ENCODE measurements at places on chromosomes 4 and X.

DNA sequence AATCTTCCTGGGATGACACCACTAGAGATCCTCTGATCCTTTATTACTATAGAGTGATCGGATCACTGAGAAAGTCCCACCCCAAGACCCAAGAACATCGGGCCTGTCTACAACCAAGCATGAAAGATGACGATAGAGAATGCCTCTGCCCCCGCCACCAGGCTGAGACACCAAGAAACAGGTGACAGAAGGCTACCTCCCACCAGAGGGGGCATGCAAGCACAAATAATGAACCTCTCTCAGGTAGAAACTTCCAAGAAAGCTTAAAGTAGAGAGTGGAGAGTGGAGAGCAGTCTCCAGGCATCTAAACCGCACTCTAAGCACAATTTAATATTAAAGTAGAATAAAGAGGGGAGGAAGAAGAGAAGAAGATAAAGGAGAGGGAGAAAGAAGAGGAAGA lies 402.6 kb downstream of the INPP4B start:
- DNase-seq, result no peak

DNA sequence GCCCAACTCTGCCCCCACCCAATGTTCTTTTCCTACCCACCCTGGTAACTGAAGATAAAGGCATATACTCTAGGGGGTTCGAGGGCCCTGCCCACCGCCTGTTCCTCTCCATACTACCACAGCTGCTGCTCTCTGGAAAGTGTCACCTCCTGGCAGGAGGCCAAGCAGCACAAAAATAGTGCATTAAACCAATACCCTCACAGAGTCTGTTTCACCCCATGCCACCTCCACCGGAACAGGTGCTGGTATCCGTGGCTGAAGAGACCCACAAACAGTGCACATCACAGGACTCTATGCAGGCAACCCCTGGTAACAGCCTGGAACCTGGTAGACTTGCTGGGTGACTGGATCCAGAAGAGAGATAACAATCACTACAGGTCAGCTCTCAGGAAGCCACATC lies 85.1 kb upstream of the CTSO start:
- no peak for DNase-seq

- DNase-seq, result no peak
Observed at GRCh38 chr4:86596807-86597206, 2.7 kb downstream of the PTPN13 start.

DNA sequence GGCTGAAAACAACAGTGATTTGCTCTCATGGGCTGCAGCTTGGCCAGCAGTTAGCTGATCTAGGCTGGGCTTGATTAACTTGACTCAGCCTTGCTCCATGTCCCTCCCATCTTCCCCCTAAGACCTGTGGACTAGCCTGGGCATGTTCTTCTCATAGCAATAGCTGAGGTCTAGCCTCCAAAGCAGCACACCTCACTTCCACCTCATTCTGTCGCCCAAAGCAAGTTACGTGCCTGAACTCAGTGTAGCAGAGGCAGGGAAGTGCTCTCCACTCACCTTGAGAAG lies 62.2 kb downstream of the EVC start:
- DNase-seq, result no peak

DNA sequence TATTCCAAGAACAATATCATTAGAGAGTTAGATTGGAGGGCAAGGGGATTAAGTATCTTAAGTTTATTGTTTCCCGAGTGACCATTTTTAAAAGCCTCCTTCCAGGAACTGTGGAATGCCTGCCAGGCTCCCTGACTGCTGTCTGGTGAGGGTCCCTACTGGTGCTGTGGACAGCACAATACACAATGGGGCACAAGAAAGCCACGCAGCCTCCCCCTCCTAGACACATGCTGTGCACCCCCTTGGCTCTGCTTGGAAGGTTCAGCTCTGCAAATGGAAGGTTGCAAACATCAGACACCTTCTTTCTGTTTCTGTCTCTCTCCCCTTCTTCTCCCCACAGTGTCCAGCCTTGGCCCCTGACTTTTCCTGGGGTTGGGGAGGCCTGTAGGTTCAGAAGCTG lies 153.2 kb downstream of the SHROOM3 start:
- no peak for DNase-seq

DNA sequence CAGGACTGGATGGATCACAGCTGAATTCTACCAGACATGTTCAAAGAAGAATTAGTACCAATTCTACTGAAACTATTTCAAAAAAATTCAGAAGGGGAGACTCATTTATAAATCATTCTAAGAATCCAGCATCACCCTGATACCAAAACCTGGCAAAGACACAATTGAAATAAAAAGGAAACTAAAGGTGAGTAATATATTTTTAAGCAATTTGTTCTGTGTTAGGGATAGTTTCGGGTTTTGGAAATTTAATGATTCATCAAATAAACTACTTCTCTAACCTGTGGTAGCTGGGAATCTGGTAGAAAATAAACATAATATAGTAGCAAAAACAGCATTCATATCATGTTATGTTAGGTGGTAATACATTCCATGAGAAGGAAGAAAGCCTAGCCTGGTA lies 662.2 kb upstream of the BOD1L1 start:
- no peak for DNase-seq

Measured in activated gamma-delta T cell treated with anti-CD3 and anti-CD28 coated beads, Interleukin-2, amount 50 U/mL, for 16 hours (primary cell).